Colonic mucosa (tissue), 4 donors: ENCODE measurements at places on chromosomes 3 and 15. TPM values are rescaled to one million over a fixed set of nuclear protein-coding genes. Genes with fewer than 3 reads are reported as not detected.

Gene ZNF639
- total RNA-seq, result 29.4 TPM

- no peak for DNase-seq
Observed at GRCh38 chr3:128623762-128624176, 26.8 kb downstream of the RPN1 start.

DNA sequence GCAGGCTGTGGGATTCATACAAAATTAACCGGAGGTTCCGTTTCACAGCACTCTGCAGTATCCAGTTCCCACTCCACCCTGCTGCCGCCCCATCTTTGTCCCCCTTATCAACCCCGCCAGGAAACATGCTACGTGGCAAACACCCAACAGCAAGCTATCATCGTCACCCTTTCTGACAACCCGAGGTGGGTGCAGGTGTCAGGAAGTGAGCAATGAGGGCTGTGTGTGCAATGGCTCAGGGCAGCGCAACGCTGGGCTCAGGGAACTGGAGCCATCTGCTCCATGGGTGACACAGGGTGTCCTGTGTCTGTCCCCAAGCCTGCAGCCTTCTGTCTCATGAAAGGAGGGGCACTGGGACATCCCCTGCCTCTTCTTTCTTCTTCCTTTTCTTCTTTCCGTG is 60.9 kb downstream of the ATP2B2 start:
- no peak for DNase-seq

Gene TUSC2
- total RNA-seq, result 26.1 TPM

GRCh38 chr3:117356091-117356705 is 646.6 kb downstream of the TUSC7 start:
- no peak for DNase-seq

GRCh38 chr3:140911822-140912221 is 29.8 kb upstream of the SLC25A36 start:
- DNase-seq, result no peak

Gene SETD5
- total RNA-seq, result 89.1 TPM

DNA sequence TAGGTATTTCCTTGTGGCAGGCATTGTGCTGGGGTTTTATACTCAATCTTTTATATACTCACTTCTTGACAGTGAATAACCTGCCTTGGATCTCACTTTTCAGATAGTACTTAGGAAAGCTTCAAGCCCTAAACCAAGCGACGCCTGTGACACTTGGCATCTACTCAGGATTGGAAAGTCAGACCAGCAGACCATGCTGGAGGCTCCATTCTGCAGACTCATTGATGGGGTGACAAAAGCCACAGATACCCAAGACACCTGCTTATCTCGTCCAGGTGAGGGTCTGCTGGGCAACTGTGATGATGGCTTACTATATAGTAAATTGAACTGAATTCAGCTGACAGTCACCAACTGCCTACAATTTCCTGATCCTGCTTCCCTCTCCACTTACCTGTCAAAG is 79.4 kb upstream of the MRPS22 start:
- DNase-seq, result no peak

DNA sequence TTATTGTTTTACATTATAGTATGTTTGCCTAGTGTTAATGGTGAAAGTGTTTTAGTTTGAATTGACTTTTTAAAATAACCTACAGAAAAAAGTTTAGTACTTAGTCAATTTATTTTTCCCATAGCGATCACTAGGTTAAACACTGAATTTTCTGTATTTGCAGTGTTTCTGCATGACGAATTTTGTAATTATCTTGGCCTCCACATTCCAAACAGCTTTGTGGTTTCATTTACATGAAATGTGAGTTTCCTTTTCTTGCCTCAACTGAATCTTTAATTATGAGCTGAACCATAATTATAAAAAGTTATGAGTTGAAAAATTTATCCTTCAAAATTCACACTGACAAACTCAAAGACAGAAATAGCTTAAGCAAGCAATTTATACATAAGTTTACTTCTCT is 235.5 kb downstream of the CTNNB1 start:
- no peak for DNase-seq
